ENCODE measurements at places on chromosomes 4 and X.

DNA sequence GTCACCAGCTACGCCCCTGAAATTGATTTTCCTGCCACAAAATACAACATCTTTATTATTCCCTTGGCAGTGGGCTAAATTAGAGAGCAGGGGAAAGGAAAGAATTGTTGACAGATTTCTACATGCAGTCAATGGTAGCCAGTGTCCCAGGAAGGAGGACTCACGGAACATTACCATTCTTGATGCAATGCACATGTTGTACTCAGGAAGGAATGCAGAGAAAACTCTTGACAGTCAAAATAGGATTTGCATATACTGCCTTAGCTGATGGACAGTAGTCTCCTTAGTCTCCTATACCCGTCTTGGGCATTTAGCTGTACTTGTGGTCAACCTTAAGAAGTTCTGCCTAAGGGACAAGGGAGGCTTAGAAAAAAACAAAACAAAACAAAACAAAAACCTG lies 158.0 kb upstream of the GYPA start:
- ATAC-seq = no peak

DNA sequence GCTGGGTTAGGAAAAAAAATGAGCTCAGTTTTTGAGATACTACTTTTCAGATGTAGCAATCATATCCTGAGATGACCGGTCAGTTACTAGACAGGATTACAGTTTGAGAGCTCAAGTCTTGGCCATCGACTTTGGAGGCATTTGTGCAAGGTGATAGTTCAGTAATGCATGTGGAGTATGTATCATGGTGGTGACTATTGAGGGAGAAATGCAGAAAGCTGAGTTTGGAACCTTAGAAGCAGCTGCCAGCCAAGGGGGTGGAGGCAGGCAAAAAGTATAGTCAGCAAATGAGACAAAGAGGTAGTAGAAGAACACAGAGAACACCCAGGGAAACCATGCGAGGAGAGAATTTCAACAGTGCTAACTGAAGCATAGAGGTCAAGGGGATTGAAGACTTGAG lies 48.7 kb upstream of the SLC4A4 start:
- ATAC-seq = peak; percentile 45

GRCh38 chrX:129235903-129236302 lies 287.4 kb downstream of the SMARCA1 start:
- ATAC-seq = no peak

DNA sequence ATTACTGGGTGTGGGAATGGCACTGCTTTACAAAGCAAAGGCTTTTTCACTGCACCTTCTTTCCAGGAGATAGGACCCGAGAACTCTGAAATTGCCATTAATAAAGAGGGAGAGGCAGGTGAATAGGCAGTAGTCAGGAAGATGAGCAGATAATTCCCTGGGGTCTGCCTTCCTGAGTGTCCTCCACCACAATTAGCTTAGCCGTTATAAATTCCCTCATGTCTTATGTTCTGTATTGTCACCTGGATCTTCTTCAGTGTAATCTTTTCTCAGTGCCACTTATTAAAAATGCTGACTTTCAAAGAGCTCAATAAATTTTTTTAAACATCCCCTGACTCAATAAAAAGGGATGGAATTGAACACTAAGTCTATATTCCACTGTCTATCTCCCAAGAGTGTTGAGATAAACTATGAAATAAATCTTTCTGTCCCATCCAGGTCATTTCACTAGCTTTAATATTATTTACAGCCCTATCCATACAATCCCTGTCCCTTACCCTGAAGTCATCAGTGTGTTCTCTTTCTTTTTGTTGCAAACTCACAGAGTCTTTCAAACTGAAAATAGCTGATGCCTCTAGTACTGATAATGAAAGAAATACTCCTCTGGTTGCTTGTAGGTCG lies 272.2 kb upstream of the NRK start:
- ATAC-seq = no peak
